Stimulated activated CD8-positive, alpha-beta memory T cell treated with anti-CD3 and anti-CD28 coated beads, Interleukin-15, amount 100 ng/mL, for 48 hours (primary cell): ENCODE measurements at places on chromosomes 16 and 17.

GRCh38 chr17:1742371-1743087 lies at the start of gene SERPINF2:
SERPINF2 (plus strand) TSS chr17:1742871; CDS start chr17:1744996, 2,125 bp downstream.
- no peak for DNase-seq

DNA sequence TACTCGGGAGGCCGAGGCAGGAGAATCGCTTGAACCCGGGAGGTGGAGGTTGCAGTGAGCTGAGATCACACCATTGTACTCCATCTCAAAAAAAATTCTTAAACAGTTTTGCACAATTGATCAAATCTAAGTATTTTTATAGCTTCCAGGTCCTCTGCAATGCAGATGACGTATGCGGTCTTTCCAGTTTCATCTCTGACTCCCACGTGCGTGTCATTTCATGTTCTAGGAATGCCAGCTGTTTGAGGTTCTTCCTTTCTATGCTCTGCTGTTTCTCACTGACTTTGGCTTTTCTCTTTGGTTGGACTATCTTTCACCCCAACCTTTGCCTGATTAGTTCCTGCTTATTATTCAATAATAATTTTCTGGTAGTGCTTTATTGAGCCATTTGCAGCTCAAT lies 16.2 kb downstream of the CHP2 start:
- no peak for DNase-seq

DNA sequence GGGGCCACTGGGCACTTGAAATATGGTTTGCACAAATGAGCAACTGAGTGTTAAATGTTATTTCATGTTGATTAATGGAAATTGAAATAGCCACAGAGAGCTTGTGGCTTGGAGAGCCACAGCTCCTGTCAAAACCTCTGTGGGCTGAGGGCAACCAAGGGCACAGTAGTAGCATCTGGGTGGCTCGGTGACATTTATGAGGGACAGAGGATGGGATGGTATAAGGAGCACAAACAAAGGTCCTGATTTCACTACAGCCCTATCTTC lies 215.9 kb downstream of the SOX9 start:
- no peak for DNase-seq

GRCh38 chr17:47317119-47317518 lies 6.6 kb upstream of the EFCAB13 start:
- DNase-seq, result no peak

DNA sequence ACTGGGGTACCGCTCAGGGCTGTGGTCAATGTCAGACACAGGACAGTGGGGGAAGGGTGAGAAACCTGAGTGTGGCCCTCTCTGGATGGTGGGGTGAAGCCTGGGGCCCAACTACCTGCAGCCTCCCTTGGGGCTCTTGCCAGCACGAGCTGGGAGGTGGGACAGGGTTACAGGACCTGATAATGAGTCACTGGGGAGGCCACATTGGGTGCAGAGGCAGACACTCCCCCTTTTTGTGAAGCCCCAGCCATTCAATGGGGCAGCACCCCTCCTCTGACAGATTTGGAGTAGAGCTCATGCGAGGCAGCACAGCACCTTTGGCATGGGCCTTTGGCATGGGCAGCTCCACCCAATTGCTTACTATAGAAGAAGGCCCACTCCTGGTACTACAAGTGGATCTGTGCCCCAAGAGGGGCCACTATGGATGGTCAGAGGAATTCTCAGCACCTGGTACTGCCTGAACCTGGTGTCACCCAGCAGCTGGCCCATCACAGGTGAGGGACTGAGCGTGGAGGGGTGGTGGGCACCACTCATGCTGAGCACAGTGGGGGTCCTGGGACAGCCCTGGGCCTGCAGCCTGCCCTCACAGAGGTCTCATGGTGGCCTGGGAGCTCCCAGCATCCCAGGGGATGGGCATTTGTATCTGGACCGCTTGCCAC lies 45.2 kb upstream of the SMPD3 start:
- no peak for DNase-seq

DNA sequence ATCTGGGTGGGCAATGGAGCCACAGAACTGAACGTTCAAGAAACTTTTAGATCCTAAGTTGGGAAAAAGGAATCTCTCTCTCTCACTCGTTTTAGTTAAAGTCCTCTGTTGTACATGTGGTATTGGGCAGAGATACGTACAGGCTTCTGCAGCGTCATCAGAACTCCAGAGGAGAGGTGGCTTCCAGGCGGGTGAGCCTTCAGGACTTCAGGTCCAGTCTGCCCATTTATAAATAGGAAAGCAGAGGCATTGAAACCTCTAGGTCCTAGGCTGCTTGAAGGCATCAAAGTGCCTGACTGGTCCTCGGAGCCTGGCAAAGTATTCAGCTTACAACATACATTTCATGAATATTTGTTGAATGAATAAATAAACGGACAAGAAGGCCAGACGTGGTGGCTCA lies 8.1 kb upstream of the TNFRSF13B start:
- no peak for DNase-seq

DNA sequence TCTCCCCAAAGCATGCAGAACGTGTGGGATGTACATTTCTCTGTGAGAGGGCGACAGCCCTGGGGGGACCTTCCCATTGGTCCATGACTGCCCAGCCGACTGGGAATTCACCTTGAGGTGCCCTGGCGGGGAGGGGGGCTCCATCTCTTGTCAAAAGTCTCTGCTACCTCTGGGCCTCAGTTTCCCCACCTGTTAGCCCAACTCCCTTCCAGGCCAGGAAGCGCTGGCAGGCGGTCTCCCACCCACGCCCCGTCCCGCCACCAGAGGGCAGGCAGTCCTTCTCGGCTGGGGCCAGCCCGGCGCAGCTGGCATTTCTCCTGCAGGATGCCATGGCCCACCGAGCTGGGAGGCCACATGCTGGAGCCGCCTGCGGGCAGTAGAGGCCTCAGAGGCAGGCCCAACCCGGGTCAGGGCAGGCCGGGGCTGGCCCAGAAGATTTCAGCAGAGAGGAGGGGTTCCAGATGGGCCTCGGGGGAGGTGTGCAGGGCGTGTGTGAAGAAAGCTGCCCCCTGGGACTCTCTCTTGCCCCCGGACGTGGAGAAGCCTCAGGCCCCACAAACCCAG lies 16.6 kb downstream of the CD7 start:
- DNase-seq, result peak; percentile 61

DNA sequence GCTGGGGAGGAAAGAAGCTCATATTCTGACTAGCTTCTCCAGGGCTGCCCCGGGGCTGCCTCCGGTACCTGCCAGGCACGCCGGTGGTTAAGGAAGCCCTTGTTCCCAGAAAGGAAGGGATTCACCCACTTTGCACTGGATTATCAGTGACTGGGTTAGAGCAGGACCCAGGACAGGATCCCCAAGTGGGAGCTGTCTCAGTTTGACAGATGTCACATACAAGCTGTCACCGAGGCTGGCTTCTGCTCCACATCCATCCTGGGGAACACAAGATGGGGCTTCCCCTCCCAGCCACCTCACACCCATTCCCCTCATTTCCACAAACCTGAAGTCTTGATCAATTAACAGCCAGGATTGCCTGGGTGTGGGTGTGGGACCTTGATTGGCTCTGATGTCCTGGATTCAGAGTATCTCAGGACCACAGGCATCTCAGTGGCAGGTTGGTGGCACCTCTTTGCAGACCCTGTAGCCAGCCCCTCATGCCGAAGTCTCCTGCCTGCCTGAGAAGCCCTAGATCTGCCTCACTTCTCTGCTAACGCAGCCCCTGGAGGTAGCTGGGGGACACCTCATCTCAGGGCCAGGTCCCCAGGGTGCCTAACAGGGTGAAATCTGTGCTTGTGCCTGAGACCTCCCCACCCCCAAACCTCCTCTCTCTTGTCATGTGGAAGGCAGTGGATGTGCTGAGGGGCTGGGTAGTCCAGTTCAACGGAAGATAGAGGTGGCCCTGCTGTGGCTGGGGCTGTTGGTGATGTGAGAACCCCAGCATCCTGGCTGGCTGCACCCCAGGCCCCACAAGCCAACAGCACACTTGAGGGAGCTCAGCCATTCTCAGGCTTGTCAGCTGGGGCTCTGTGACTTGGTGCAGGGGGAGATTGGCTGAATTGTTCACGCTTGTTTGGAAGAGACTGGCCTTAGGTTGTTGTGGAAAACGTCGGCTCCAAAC lies 1.4 kb downstream of the CACNG5 start:
- no peak for DNase-seq

DNA sequence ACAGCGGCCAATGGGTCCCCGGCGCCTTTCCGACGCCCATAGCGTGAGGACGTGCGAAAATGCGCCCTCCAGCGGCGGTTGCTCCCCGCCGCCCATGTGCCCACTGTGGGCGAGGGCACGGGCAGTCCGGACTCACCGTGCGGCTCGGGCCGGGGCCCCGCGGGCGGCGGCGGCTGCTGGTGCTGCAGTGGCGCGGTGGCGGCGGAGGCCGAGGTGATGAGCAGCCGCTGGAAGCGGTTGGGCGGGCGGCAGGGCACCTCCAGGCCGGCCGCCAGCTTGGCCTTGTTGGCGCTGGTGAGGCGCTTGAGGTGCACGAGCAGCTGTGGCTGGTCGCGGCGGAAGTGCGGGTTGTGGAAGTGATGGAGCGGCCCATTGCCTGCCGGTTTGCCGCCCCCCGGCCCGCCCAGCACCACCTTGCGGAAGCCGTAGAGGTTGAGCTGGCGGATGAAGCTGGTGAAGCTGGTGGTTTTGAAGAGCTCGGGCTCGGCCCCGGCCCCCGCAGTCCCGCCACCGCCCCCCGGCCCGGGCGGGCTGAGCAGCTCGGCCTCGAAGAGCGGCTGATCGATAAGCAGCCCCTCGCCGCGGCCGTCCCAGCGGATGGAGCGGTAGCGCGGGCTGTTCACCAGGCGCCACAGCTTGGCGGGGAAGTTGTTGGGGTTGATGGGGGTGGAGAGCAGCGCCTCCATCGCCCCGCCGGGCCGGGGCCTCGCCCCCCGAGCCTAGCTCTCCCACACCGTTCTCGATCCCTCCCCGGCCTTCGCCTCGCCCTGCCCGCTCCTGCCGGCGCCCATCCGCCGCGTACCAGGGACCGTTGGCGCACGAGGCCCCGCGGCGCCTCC lies at the start of gene HSF5:
Gene HSF5, minus strand, starts transcription at position 820 of the 839 bp plus-strand sequence. Its CDS starts 134 bp downstream, at position 686.
- DNase-seq, result peak; percentile 66

GRCh38 chr16:89037261-89038152 lies 56.1 kb upstream of the ACSF3 start:
- DNase-seq, result no peak

- DNase-seq, result no peak
These were observed 34.4 kb downstream of the SLC7A5 start for GRCh38 chr16:87834668-87835473.

GRCh38 chr16:72597938-72598337 lies 426.0 kb upstream of the PMFBP1 start:
- DNase-seq, result no peak

DNA sequence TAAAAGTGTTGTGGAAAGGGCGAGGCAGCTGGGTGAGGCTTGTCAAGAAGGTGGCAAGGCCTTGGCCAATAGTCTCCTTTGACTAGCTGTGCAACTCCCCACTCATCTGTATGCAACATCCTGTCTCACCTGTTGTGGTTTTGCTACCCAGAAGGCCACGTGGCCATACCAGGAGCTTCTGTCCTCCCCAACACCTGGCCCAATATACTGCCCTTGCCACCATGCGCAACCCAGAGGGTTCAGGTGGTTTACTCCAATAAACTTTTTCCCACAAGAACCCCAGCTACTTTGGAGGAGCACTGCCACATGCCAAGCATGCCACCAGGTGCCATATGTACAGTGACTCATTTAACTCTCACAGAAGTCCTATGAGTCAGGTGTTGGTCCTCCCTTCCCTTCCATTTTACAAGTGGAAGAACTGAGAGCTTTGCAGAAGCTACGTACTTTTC lies 10.2 kb downstream of the MYO19 start:
- no peak for DNase-seq

DNA sequence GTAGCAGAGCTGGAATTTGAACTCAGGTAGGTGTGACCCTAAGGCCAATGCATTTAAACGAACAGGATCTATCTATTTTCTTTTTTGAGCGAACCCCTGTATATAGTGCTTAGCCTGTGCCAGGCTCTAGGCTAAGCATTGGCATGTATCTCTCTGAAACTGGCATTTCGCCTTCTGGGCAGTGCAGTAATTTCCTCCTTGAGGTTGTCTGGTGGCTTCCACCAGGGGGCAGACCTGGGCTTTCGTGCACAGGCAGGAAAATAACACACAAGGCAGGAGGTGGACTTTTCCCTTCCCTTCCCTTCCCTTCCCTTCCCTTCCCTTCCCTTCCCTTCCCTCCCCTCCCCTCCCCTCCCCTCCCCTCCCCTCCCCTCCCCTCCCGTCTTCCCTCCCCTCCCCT lies 34.4 kb upstream of the PRKCB start:
- DNase-seq, result peak; percentile 50

DNA sequence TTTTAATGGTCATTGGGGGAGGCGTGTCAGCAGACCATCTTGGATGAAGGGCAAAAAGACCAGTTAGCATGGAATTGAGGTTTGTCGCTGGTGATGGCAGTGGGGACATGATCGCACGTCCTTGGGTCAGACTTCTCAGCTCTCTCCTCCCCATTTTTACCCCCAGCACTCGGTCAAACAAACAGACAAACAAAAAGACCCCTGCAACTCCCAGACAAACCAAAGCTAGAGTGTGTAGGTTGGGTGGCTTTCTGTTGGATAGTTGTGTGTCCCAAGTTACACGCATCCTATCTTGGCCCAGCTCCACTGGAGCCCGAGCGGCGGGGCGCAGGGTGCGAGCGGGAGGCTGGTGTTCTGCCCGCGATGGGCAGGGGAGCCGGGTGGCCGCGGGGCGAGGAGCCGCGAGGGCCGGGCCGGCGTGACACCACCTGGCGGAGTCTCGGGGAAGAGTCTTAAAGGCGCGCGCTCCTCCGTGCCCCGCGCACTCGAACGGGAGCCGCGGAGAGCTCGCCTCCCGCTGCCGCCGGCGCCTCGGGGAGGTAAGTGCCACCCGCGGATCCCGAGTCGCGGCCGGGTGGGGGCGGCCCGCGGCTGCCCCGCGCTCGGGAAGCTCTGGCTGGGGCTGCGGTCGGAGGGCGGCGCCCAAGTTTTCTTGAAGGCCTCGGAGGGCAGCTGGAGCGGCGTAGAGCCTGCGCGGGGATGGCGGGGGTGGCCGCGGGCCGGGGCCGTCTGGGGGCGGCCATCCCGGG lies 18.5 kb upstream of the NTN1 start:
- no peak for DNase-seq

DNA sequence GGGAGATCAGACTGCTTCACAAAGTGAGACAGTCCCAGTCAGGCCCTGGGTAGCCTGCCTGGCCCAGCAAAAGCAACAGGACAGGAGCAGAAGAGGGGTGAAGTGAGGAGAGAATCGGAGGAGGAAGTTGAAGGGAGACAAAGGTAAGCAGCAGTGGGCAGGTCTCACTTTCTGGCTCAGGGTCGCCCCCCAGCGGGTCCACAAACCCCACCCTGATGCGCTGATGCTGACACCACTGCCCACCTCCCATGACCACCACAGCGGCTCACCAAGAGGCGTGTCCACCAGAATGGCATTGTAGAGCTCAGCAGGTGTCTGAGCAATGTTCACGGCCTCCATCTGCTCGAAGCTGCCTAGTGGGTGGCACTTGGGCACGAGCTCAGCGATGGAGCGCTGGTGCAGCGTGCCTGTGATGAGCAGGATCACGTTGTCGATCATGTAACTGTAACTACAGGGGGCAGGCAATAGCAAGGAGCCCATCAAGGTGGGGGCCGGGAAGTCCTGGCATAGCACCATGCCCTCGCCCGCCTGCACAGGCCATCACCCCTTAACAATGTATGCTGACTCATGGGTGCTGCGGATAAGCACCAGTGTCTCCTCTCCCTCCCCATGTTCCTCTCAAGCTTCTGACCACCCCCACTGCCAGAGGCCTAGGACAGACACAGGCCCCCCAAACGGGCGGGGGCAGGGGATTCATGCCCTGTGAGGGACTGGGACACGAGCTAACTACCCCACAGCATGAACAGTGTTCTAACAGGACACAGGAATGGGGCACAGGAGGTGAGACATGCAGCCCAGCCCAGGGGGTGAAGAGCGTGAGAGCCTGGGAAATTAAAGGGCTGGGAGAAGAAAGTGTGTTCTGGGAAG lies 13.6 kb downstream of the HSD11B2 start:
- DNase-seq, result no peak
